Activated naive CD4-positive, alpha-beta T cell (primary cell): ENCODE measurements at places on chromosomes 12 and 14.

DNA sequence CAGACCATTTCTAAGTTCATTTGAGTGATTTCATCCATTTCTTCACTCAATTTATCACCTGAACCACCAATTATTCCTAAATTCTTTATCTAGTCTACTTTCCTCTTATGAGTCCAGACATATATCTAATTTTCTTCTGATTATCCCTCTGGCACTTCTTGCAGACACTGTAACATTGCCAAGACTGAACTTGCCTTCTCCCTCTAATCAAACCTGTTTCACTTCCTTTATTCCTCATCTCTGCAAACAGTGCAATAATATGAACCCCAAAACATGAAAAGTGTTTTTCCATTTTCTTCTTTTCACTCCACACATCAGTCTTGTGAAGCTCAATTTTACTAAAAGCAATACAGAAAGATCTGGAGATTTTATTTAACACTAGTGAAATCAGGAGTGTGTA is 37.8 kb upstream of the PTPRQ start:
- no peak for DNase-seq

DNA sequence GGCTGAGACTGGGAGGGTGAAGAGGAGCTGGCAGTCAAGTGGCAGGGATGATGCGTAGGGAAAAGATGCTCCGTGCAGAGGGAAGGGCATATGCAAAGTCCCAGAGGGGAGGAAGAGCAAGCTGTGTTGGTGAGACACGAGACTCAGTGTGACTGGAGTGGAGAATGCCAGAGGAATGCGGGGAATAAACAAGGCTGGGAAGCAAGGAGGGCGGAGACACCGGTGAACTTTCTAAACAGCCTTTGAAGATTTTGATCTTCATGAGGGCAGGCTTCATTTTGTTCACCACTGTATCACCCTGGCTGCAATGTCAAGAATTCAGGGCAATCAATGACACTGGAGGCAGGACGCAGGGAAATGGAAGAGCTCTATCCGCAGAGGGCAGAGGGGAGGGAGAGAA is 535.8 kb downstream of the FUT8 start:
- DNase-seq = no peak

- DNase-seq = no peak
Measured at GRCh38 chr14:33837943-33838683, 112.8 kb downstream of the EGLN3 start.

DNA sequence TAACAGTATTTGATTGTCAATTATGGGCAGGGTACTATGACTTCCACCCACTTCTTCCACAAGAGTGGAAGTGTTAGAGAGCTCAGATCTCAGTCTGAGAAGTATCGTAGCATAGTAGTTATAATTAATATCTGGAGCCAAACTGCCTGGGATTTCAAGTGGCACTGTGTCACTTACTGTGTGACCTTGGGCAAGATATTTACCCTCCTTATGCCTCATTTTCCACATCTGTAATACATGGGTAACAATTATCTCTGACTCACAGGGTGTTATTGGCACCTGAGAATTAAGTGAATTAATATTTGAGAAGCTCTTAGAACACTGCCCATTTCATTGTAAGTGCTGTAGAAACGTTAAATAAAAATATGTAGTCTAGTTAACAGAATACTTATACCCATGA is 11.5 kb downstream of the RAB21 start:
- DNase-seq = no peak

DNA sequence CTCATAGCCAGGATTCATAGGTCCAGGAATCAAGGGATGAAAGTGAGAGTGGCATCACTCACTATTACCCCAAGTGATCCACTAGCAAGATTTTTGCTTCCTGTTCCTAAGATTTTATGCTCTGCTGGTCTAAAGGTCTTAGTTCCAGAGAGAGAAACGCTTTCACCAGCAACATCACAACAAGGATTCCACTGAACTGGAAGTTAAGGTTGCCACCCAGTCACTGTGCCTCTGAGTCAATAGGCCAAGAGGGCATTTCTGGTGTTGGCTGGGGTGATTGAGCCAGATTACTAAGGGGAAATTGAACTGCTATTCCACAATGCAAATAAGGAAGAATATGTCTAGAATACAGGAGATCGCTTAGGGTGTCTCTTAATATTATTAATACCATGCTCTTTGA is 142.5 kb upstream of the ARID2 start:
- DNase-seq = no peak

DNA sequence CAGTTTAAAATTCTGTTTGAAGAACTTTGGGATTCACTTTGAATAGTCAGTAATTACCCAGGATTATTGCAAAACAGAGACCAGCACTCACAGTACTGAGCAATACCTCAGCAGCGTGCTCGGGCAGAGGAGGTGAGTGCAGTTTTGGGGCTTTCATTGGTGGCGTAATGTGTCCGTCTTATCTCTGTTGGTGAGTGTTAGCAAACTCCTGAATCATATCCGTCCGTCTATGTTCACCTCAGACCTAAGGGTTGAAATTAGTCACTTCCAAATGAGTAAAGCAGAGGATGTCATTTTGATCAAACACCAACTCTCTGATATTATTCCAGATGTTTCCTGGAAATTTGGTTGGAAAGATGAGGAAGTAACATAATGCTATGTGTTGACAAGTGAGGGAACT is 82.8 kb downstream of the BORCS5 start:
- DNase-seq = no peak

DNA sequence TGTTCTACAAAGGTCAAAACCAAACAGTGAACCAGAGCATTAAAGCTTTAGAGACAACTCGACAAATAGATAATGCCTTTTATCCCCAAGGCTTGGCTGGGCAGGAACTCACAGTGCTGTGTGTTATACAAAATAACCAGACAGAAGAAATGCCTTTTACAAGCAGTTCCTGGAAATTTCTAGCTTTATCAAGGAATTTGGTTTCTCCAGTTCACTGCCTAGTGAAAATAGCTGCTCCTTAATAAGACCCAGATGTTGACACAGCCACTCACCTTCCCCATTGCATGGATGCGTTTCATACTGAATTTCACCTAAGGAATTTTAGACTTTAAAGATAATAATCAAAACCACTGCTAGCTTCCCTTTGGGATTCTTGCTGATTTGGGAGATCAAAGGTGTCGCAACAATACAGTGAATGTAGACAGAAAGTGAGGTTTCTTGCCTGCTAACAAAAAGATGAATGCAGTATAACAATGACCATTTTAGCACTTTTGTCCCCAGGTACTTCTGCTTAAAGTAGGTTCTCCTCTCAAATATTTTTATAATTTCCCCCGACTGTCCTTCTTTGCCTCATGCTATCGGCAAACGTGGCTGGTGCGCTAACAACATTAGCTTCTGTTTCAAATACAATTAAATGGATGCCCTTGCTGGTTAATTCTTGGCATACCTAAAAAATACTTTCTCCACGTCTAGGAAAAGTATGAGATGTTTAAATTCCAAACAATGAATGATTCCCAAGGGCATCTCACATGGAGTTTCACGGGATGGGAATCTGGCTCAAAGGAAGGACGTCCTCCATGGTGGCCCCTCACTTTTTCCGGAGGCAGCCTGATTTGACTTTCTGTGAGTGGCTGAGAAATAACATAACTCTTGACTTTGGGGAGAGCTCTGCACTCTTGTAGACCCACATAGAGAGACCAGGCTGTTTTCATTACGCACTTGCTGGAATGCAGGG is 162.4 kb downstream of the C12orf75 start:
- DNase-seq = no peak

DNA sequence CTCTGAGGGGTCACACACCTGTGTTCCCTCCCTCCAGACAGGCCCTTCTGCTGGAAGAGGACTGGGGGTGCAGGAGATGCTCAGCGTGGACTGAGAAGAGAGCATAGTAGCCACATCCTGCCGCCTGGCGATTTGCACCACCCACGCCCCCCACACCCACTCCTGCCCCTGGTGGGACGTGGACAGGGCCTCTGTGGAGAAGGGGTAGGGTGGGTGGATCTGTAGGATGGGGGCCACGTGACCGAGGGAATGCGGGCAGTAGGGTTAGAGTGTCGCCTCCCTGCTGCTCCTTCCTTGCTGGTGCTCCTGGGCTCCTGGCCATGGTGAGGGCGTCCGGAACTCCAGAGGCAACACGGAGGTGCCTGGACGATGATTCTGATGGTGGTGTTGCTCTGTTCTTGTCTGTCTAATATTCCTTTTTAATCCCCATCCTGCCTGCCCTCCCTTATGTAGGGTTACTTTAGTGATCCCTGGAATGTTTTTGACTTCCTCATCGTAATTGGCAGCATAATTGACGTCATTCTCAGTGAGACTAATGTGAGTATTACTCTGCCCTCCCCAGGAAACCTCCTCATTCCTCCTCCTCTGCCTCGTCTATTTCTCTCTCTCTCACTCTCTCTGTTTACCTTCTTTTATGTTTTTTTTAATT is 161.5 kb upstream of the FKBP4 start:
- DNase-seq = no peak

DNA sequence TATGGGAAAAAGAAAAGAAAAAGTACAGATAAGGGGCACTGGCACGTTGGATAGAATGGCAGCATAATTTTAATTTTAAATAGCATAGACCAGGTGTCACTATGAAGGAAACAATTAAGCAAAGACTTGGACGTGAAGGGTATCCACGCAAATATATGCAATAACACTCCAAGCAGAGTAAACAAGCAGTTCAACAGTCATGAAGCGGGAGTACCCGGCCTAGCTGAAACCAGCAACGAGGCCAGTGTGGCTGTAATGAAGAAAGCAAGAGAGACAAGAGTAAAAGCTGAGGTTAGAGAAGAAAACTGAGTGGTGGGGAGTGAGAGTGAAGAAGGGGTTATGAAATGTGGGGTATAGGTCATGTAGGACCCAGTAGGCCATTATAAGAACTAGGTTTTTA is 85.4 kb downstream of the BCL2L14 start:
- no peak for DNase-seq

DNA sequence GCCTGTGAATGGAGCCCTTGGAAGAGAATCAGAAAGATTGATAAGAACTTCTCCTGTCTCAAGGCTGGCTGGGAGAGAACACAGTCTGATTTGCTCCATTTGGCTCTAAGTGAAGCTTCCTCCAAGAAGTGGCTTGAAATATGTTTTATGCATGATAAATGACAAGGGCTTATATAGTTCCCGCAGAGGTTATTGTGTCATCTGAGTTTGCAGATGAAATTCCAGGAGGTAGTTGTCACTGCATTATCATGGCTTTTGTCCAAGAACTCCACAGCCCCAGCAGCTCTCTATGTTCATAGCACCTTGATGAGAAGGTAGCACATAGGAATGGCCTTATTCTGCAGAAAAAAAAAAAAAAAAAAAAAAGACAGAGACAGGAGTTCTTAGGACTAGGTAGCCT is 108.5 kb downstream of the DACT1 start:
- no peak for DNase-seq

- DNase-seq = no peak
Measured at GRCh38 chr14:26410189-26410685, 187.6 kb downstream of the NOVA1 start.
